ENCODE measurements at places on chromosomes 11 and 22.

DNA sequence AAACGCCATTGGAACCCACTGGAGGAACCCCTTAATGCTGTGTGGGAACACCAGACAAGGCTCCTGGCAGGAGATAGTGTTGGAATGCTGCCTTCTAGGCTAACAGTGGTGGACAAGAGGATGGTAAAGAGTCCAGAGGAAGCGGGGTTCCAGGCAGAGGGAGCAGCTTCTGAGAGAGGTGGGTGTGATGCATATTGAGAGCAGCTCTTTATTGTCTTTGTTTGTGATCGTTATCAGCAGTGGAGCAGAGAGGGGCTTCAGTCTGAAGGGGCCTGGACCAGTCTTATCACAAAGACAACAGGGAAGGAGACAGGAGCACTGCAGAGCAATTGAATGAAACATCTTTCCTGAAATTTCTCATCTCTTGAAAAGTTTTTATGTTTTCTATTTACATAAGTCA lies 106.8 kb upstream of the PLET1 start:
- no peak for DNase-seq

DNA sequence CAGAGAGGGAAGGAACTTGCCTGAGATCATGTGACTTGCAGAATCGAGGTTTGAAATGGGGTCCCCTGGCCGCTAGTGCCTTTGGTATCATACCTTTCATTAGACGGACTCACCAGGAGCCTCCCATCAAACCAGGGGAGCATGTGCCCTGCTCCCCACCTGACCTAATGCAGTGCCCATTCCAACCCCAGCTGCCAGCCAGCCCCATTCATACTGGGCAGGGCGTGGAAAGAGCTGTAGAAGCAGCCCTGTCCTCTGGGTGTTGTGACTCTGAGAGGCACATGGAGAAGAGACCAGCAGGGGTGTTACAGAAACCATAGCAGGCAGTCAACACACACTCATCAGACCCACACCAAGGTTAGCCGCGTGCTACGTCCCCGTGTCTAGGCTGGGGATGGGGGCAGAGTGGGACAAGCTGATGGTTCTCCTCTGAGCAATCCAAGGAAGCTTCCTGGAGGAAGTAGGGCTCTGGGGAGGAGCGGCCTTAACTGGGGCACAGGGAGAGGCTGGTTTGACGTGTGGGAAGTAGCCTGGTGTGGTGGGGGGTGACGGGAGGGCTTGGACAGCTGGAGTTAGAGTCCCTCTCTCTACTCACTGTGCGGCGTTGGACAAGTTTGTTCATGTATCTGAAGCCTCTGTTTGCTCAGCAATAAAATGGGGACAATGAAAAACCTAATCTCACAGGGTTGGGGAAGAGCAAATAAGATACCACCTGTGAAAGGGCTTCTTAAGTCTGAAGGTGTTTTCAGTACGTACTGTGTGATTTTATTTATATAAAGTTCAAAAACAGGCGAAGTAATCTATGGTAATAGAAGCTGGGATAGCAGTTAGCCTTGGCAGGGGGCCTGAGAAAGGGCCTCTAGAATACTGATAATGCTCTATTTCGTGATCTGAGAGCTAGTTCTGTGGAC lies 14.0 kb downstream of the GRIK4 start:
- DNase-seq = no peak

GRCh38 chr11:96235751-96236150 lies 107.2 kb downstream of the MAML2 start:
- no peak for DNase-seq

GRCh38 chr11:126698576-126698975 lies 302.0 kb downstream of the KIRREL3 start:
- peak; percentile 19 for DNase-seq

GRCh38 chr22:42780070-42780540 lies 59.4 kb upstream of the A4GALT start:
- DNase-seq = peak; percentile 39

- no peak for DNase-seq
These were observed 123.3 kb downstream of the METTL15 start for GRCh38 chr11:28231475-28231874.

- peak; percentile 16 for DNase-seq
These were observed 759 bp downstream of the DESI1 start for GRCh38 chr22:41619979-41620588.

DNA sequence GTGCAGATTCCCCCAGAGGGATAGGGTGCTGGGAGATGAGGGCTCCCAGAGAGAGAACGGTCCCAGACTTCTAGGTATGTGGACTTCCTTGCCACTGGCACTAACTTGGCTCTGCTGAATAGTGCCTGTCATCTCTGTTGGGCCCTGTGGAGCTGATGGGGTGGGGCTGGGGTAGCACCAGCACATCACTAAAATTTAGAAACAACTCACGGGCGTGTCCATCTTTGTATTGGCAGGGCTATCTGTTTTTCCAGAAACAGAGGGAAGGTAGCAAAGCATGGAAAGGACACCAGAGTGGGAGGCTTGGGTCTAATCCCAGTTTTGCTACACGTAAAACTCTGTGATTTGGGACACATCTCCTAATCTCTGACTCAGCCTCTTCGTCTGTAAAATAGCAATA lies 25.8 kb downstream of the SWAP70 start:
- peak; percentile 30 for DNase-seq

DNA sequence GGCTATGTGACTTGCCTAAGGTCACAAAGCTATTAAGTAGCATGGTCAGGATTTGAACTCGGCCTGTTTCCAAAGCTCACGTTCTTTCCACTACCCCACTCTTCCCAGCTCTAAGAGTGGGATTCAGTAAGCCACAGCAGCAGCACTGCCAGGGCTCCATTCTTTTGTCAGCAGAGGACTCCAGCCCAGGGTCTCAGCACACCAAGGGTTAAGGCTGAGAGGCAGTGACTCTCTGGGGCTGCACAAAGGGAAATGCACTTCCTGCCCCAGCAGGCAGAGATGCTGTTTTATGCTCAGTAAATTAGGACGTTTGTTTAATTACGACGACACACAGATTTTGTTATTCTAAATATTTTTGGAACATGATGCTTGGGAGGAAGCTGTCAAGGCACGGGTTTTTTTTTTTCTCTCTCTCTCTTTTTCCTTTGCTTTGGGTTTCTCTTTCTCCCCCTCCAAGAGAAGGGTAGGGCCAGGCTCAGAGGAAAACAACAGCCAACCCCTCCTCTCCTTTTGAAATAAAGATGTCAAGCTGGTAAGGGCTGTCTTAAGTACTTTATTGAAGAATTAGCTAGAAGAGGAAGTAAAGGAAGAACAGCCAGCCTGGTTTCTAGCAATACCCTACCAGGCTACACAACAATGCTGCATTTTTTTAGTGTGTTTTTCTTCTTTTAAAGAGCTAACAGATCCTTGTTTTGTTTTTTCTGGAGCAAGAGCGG lies 2.8 kb downstream of the MYH9 start:
- no peak for DNase-seq

DNA sequence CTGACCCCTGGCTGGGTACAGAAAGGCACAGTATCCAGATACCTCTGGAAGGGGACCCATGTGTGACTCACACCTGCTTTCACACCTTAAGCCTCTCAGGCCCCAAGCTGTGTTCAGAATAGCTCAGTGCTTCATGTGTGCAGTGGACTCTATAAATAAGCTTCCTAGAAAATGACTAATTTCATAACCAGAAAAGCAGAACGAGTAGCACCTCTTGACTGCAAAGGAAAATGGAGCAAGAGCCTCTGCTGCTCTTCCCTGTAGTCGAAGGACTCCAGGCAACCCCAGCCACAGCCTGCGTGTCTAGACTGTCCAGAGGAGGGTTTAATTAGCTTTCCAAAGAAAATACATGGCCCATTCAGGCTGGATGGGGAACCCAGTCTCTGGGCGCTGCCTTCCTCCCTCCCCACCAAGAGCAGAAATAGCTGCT lies 23.1 kb downstream of the PTPN5 start:
- DNase-seq = no peak

- DNase-seq = no peak
These were observed 5.1 kb upstream of the DRG1 start for GRCh38 chr22:31394326-31394725.

DNA sequence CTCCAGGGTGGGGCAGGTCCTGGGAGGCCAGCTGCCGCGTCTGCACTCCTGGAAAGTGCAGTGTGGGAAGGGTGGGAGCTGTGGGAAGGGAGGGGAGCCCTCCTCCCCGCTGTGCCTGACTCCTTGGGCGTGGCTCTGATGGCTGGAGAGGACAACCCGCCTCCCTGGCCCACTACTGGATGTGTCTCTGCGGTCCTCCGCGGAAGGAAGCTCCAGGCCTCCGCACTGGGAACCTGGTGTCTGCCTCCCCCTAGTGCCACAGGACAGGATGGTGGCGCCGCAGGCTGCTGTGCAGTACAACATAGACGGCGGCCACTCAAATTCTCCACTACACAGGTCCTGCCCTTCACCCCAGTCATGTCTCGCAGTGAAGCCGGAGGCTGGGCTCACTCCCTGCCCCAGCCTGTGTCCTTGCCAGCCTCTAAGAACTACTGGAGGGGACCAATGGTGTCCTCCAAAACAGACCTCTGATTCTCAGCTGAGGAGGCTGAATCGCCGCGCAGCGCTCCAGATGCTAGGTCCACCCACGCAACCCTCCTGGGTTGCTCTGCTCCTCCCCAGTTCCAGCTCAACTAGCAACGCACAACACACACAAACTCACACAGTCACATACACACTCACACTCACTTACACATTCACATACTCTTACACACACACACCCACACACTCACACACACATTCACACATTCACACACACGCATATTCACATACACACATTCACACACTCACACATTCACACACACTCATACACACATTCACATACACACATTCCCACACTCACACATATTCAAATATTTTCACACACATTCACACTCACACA lies 12.4 kb upstream of the DSCAML1 start:
- peak; percentile 63 for DNase-seq

DNA sequence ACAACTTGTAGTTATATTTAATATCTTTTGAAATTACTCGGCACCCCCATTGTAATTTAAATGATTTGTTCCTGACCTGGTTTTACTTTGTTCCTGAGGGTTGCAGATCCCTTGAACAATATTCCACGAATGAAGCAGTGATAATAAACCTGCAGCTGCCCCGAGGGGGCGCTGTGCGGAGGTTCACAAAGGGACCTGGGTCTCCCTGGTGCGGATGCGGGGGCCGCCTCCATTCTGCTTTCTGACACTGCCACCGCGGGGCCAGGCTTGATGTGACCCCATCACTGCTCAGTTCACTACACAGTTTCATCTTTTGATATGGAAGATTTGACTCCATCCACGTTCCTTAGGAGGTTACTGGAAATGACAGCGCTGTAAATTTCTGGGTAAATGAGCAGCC lies 62.9 kb upstream of the PRODH start:
- DNase-seq = no peak

DNA sequence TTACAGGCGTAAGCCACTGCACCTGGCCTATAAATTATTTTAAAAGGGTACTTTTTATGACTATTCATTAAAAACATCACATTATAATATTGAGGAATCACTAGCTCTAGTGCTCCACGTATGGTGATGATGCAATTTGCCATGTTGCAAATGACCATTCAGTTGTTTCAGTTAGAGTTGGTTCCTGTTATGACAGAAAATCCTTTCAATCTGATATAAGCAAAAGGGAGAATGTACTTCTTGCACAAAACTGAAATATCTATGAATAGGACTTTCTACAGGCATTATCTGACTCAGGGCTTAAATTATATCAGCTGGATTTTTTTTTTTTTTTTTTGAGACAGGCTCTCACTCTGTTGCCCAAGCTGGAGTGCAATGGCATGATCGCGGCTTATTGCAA lies 45.6 kb upstream of the RRM1 start:
- no peak for DNase-seq

GRCh38 chr11:94837317-94837716 lies 69.2 kb downstream of the AMOTL1 start:
- no peak for DNase-seq

GRCh38 chr11:102111011-102111786 lies 952 bp downstream of the YAP1 start:
- peak; percentile 82 for DNase-seq

All from MG63 (cell line).